NCI-H510A (cell line): ENCODE measurements at places on chromosomes 11 and 22.

GRCh38 chr22:17131686-17132085 is 10.5 kb upstream of the TMEM121B start:
- no peak for DNase-seq

- DNase-seq = no peak
These were observed 76.0 kb downstream of the TRIM29 start for GRCh38 chr11:120061761-120062560.

DNA sequence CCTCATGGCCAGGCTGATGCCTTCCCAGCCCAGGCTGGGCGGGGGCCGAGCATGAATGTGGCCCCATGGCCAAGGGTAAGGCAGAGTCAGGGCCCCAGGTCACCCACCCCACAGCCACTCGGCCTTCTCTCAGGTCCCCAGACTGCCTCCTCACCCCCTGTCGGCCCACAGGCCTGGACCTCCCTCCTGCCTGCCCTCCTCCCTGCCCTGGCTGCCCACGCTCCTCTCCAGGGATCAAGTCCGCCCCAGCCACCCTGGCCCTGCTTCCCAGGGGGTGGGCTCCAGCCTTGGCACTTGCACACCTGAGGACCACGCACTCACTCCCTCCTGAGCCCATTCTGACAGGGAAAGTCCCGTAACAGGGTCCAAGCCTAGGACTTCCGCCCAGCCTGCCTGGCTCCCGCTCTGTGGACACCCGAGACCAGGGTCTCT is 37.8 kb upstream of the TH start:
- DNase-seq = no peak

GRCh38 chr11:128254941-128255340 is 332.4 kb downstream of the ETS1 start:
- DNase-seq = no peak

- DNase-seq = no peak
These were observed 38.9 kb downstream of the FZD4 start for GRCh38 chr11:86916330-86916729.
